ENCODE measurements at places on chromosomes 16 and 17.

DNA sequence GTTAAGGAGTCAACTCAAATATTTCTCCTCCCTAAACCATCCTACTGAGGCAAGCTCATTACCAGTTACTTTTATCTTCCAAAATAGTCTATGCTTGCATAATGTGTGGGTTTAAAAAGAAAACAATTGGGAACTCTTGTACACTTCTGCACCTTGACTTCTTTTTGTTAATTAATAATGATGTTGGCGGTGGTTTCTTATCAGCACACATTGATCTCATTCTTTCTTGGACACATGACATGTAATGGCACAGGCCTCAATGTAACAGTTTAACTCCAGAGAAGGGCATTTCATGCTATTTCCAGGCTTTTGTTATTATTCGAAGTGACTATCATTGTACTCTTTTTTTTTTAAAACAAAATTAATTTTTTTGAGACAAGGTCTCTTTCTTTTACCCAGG is 7.8 kb downstream of the PLCG2 start:
- DNase-seq: no peak

DNA sequence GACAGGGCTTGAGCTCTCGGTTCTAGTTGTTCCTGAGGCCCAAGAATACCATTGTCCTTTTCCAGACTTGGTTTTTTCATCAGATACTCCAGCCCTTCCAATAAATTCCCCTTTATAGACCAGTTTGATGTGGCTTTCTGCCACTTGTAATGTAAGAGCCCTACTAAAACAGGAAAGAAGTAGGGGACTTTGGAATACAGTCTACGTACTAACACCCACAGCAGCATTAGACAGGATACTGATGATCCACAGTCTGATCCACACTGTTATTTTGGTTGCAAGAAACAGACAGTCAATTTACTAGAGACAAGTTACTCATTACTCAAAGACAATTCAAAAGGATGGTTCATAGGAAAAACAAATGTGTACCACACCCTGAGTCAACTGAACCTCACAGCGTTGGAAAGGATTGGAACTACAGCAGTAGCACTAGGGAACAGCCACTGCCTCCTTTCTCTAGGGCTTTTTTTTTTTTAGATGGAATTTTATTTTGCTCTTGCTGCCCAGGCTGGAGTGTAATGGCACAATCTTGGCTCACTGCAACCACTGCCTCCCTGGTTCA is 45.9 kb upstream of the MED13 start:
- DNase-seq: no peak

DNA sequence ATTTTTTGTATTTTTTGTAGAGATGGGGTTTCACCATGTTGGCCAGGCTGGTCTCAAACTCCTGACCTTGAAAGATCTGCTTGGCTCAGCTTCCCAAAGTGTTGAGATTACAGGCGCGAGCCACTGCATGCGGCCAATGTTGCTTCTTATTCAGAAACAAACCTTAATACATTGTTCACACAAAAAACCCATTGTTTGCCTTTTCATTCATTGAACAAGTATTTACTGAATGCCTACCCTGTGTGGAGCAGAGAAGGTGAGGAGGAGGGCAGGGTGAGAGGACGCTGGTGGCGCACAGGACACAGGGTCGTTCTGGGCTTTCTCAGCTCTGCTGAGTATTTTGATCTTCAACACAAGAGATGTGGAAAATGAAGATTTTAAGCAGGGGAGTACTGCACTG is 8.0 kb upstream of the KRT23 start:
- DNase-seq: no peak

DNA sequence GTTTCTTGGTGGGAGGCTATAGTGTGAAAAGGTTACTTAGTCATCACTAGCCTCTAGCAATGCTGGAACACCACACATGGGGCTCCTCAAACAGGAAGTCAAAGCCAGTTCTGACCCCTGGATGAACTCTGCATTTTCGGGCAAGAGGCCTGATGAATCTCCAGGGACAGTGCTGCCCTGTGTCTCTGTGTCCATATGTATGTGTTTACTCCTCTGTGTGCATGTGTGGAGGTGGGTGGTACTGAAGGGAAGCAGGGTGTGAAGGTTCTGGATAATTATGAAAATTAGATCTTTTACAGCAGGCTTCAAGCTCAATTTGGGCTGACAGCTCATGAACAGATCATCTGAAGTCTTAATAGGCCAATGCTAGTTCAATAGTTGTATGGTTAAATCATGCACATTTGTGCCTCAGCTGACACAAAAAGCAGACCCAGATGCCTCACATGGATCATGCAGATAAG is 133.6 kb downstream of the SNX11 start:
- DNase-seq: no peak

DNA sequence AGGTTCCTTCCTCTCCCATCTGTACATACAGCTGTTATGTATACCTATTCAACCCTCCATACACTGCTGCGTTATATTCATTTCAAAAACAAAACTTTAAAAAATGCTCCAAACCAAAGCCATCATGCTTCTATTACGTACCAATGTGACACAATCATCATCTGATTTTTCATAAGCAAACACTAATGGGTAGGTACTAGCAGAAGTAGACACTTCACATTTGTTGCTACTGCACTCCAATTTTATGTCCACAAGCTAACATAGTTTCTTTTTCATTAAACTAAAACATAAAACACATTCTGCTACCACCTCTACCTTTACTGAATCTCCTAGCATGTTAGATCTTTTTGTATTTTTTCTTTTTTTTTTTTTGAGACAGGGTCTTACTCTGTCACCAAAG is 57.5 kb downstream of the PARN start:
- no peak for DNase-seq

- no peak for DNase-seq
Measured at GRCh38 chr17:44267818-44268490, at the start of gene SLC4A1. Gene SLC4A1 (minus strand): TSS chr17:44268135. CDS start chr17:44262866, 5,269 bp downstream.

- peak; percentile 29 for DNase-seq
Measured at GRCh38 chr17:61635913-61636432, 45.0 kb upstream of the NACA2 start.

- no peak for DNase-seq
Measured at GRCh38 chr16:81449241-81449640, 4.6 kb downstream of the CMIP start.

DNA sequence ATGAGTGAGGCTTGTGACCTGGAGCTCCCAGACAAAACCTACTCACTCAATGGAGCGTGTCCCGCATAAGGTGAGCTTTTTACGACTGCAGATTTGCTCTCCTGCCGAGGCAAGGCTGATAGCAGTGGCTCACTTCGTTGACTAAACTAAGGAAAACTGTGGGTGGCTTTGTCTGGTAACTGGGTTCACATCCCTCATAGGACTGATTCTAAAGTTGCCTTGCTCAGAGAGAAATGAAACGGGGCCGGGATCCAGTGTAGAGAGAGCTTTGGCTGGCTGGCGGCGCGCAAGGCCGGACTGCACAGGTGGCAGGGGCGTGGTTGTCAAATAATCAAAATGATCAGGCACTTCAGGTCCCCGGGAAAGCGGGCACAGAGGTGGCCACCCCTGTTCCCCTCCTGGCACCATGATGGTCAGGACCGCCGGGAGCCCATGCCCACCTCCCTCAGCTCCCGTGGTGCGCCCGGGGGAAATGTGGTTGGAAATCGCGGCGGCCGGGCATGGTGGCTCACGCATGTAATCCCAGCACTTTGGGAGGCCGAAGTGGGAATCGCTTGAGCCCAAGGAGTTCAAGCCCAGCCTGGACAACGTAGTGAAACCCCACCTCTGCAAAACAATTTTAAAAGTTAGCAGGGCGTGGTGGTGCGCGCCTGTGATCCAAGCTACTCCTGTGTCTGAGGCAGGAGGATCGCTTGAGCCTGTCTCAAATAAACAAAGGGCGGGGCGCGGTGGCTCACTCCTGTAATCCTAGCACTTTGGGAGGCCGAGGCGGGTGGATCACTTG is 26.6 kb upstream of the OR1F1 start:
- DNase-seq: no peak

DNA sequence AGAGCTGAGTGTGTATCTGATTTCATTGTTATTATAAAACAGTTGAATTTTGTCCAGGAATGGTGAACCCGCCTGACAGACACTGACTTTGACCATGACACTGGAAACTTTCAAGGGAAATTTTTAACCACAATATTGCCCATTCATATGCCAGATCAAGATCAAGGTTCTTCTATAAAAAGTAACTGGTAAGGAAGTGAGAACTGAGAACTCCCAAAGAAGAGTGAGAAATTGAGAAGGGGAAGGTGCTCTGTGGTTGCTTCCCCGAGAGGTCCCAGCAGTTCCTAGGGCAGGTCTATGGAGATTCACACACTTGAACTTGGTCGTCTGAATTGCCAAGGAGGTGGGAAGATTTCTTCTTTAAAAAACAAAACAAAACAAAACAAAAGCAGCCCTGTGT is 27.3 kb downstream of the SLC6A4 start:
- DNase-seq: no peak

DNA sequence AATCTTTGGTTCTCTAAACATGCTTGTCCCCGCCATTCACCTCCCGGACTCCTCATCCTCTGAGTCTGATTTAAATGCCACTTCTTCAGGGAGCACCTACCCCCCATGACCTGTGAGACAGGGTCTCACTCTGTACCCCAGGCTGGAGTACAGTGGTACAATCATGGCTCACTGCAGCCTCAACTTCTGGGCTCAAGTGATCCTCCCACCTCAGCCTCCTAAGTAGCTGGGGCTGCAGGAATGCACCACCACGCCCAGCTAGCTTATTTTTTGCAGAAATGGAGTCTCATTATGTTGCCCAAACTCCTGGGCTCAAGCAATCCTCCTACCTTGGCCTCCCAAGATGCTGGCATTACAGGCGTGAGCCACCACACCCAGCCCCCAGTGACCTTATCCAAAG is 12.8 kb upstream of the CPSF4L start:
- no peak for DNase-seq

DNA sequence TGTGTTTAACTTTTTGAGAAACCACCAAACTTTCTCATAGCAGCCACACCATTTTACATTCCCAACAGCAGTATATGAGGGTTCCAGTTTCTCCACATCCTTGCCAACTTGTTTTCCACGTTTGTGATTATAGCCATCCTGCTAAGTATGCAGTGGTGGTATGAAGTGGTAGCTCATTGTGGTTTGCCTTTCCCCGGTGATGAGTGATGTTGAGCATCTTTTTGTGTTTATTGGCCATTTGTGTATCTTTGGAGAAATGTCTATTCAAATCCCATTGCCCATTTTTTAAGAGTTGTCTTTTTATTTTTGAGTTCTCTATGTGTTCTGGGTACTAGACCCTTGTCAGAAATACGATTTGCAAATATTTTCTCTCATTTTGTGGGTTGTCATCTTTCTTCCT is 17.4 kb downstream of the SF3B3 start:
- no peak for DNase-seq

GRCh38 chr16:85306071-85306792 is 194.0 kb upstream of the CIBAR2 start:
- DNase-seq: peak; percentile 80

GRCh38 chr17:35612924-35613521 is 25.9 kb downstream of the AP2B1 start:
- peak; percentile 15 for DNase-seq

- no peak for DNase-seq
Measured at GRCh38 chr17:83191388-83192160, 112.2 kb downstream of the METRNL start.

- no peak for DNase-seq
Measured at GRCh38 chr16:17294856-17295255, 175.9 kb downstream of the XYLT1 start.

GRCh38 chr17:65559804-65560627 is 1.4 kb downstream of the AXIN2 start:
- DNase-seq: no peak

GRCh38 chr17:37694734-37695133 is 50.1 kb downstream of the HNF1B start:
- DNase-seq: no peak

DNA sequence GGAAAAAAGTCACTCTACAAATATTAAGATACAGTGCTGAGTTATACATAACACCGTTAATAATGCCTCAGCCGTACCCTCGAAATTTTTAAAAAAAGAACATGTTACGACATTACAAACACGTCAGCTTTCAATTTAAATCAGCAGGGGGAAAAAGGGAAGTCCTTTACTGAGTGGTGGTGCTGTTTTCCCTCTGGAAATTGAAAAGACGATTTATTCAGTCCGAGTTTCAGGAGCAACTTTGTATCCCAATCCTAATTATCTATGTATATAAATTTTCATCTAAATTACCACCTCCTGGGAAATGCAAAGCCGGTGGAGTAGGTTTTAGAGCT is 1.3 kb downstream of the NETO2 start:
- no peak for DNase-seq

GRCh38 chr17:39229274-39229913 is 3.6 kb upstream of the STAC2 start:
- DNase-seq: no peak

GRCh38 chr16:1045310-1045992 is 27.1 kb upstream of the SSTR5 start:
- DNase-seq: no peak

DNA sequence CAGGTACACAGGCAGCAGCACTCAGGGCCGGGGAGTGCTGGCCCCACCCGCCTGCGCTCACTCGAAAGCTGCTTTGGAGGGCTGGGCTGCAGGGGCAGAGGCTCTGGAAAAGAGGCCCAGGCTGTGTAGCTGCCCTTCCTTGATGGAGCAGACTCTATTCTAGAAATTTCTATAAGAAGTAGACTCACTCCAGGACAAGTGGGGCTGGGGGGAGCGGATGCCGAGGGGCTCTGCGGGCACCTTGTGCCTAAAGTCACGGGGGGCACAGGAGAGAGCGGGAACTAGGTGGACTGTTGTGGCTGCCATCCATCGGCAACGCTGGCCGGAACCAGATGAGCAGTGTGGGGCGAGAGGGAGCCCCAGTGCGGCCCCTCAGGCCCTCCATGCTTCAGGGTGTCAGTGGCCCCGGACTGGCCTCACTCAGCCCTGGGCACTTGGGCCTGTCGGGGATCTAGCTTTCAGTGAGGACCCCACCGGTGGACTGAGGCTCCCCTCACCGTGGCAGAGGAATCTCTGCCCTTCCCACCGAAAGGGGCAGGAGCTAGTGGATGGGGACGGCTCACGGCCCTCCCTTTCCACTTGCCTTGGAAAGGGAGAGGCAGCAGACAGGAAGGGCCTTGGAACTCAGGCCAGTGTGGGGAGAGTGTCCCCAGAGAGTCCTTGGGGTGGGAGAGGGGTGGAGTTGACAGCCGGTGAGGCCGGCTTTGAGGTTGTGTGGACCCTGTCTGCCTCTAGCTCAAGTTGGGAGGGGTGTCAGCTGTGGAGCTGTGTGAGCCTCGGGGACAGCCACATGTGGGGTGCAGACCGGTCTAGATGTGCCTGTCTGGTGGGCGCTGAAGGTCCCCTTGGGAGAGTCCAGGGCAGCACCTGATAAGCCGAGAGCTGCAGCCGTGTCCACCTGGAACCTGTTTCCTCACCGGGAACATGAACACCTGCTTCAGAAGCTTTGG is 16.6 kb downstream of the ENDOV start:
- no peak for DNase-seq

- no peak for DNase-seq
Measured at GRCh38 chr16:82584553-82585152, 42.1 kb upstream of the CDH13 start.

GRCh38 chr16:23398987-23399805 is 53.8 kb downstream of the COG7 start:
- DNase-seq: no peak

- DNase-seq: no peak
Measured at GRCh38 chr17:72474243-72474642, 353.4 kb downstream of the SOX9 start.

- DNase-seq: no peak
Measured at GRCh38 chr17:74393346-74393942, 26.1 kb downstream of the GPR142 start.
